Kidney (tissue), 22 donors: ENCODE measurements at places on chromosomes 7 and 10.

- DNase-seq: no peak
These were observed 238.5 kb downstream of the CACNB2 start for GRCh38 chr10:18378766-18379165.

- no peak for DNase-seq
These were observed 324.6 kb downstream of the ATRNL1 start for GRCh38 chr10:115417585-115418265.

DNA sequence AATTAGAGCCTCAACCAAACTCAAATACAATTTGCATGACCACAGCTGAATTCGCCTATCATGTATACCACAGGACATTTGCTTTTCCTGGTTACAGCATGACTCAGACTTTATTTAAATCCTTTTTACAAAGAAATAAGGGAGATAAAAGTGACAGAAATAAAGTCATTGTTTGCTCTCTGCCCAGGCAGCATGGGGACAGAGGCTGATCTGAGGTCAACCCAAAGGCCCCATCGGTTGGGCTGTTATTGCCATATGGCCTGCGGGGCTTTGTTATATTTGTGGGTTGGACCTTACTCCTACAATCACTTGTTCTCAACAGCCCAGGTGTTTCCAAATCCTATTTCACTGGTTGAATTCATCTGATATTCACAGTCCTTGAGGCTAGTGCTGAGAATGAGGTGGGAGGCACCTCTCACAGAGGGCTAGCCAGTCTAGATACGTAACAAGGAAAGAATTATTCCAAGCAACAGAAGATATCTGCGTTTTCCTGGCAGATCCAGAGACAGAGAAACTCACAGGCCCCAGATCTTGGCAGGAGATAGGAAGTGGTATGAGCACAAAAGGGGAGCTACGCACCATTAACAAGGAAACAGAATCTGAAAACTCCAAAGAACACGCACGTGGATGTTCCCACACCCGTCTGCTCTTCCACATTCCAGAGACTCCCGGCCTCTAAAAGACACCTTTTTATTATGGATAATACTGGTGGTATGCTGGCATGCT lies 117.3 kb downstream of the HIPK2 start:
- DNase-seq: no peak

DNA sequence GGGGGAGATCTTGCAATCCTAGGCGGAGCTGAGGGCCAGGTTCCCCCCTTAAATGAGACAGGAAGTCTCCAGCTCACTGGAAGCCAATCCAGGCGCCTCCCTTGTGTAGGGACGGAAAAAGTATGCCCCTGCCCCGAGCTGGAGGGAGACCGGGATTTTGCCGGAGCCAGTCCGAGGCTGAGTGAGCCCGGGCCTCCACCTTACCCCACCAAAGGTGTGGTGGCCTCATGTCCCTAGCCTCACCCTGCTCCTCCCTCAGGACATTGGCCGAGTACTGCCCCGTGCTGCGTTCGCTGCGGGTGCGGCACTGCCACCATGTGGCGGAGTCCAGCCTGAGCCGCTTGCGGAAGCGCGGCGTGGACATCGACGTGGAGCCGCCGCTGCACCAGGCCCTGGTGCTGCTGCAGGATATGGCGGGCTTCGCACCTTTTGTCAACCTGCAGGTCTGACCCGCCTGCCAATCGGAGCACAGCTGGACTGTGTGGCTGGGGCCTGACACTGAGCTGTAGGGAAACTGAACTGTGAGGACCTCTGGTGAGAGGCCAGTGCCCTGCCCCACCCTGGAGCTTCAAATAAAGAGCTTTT lies 2.0 kb downstream of the FBXL15 start:
- DNase-seq: peak; percentile 91

- DNase-seq: no peak
These were observed 286.9 kb upstream of the DKK1 start for GRCh38 chr10:52027055-52027705.

DNA sequence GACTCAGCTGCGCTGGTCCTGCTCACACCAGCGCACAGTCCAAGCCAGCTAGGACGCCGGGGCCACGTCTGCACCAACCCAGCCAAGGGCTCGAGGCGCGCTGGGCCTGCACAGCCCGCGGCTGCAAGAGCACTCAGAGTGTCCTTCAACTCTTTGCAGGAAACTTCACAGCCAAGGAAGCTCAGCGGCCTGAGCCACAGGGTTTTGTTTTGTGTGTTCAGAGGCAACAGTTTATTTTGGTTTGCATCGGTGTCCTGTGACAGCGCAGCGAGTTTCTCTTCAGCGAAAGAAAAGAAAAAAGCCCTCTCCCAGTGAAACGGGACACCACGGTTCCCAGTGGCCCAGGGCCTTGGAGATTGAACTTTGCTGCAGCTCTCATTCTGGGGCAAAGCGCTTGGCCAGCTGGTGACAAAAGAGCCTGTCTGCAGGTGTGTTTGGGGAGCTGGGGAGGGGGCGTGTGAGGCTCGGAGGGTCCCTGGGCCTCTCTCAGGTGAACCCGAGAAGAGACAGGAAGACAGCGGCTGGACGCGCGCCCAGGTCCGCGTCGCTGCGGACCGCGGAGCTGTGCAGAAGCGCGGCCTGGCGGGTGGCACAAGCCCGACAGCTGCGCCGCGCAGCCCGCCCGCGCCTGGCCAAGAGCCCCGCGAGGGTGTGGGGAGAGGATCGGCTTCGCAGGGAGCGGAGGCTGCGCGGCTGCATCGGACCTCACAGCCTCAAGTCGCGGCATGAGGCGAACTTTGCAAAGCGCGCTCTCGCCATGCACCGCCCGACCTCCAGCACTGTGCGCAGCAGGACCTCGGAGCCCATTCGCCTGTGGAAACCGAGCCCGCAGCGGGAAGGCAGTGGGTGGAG lies 922 bp downstream of the CXCL12 start:
- peak; percentile 82 for DNase-seq

GRCh38 chr7:55435466-55435865 lies 70.3 kb downstream of the LANCL2 start:
- no peak for DNase-seq

DNA sequence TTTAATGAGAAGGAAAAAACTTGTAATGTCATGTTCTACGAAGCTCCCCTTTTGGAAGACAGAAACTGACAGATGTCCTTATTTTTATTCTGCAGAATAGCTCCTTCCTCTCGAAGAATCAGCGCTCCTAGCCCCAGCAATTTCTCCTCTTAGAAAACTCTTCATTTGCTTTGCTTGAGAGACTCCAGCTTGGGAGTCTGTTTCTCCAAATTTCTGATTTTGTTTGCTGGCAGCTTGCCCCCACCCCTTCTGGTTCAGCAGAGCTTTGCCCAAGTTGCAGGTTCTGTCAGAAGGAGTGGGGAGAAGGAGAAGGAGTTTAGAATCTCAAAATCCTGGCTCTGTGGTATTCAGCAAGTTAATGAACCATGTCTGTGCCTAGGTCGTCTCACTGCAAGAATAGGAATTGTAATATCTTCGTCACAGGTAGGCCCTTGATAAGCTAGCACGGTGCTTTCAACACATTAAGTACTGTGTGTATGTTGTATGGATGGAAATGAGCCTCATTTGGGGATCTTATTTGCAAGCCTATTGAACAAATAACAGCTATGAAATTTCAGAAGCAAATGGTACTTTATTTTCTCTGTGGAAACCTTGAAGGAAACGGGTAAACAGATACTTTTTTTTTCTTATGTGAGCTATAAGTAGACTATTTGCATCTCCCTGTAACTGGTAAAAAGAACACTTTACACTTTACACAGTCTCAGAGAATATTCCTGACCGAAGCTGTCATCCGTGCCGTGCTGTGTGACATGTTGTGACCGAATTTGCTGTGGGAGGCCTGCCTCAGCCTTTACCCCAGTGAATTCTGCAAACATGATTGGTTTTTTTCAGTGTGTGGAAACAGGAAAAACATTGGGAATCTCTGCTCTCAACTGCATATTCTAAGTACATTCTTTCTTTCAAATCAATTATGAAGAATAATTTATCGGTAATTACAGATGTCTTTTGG lies 290.9 kb downstream of the CAMK1D start:
- DNase-seq: peak; percentile 58

DNA sequence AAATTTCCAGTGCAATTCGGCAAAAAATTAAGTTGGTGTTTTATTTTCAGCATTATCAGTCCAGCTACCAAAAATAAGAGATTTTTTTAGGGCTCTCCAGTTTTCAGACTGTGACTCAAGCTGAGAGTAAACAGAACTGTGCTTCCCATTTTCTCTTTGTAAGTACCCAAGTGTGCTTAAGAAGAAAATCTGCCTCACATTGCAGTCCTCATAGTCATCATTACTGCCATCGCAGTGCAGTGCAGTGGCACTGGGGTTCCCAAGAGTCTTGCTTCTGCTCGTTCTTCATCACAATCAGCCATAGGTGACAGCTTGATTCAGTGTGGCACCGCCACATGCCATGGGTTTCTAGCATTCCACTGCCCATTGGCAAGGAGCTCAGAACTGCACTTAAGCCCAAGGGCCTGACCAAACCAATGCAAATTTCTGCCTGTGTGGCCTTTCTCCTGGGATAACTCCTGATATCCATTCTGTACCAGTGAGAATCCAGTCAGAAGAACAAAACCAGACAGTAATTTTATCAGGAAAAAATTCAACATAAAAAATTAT lies 25.6 kb upstream of the ERCC6 start:
- DNase-seq: no peak

- peak; percentile 50 for DNase-seq
These were observed 401.1 kb upstream of the PODXL start for GRCh38 chr7:131957338-131958020.

DNA sequence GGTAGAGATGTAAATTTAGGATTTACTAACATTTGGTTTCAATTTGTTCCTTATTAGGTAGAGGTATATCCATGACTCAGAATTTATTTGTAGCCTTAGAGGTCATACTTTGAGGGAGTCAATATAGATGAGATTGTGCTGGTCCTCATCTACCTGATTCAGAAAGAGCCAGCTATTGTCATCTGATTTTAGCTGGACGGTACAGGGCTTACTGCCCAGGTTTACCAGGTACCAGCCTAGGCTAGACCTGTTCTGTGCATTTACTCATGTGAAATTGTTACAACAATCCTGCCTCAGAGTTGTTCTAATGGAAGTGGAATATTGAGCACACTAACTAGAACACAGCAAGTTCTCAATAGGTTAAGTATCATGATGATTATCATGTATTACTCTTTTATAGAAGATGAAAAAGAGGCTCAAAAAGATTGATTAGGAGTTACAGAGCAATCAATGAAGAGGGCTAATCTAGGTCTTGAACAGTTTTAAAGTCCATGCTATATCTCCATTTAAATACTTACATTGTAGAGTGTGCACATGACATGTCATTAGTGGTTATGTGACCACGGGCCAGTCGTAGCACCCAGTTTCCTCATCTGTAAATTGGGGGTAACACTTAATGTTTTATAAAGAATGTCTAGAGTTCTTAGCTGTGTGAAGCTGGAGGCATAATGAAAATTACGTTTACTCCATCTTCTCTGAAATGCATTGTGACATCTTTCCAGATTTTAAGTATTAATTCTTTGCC lies 42.1 kb downstream of the TRIM24 start:
- DNase-seq: no peak

DNA sequence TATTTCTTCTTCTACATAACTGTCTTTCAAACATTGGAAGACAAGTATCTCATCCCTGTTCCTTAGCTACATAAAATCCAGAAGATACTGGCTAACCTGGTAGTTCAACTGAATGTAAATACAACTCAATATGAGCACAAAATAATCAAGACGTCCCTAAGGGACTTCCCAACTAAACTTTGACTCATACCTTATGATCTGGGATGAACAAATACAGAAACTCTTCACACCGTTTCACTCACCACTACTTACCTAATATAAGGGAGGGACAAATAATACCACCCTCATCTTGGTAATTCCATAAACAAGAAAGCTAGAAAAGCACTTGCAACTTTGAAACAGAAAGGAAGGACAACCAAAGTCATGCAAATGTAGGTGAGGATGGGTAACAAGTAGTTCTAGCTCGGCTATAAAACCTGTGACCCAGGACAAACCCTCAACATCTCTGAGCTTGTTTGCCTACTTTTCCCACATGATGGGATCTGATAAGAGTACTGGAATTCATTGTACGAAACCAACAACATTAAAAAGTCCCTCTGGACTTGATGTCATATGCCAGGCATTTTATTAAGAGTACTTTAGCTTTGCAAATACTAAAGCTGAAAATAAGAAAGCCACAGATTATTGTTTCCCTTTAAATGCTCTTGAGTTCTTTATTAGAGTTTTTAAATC lies 121.9 kb downstream of the STRA8 start:
- no peak for DNase-seq

DNA sequence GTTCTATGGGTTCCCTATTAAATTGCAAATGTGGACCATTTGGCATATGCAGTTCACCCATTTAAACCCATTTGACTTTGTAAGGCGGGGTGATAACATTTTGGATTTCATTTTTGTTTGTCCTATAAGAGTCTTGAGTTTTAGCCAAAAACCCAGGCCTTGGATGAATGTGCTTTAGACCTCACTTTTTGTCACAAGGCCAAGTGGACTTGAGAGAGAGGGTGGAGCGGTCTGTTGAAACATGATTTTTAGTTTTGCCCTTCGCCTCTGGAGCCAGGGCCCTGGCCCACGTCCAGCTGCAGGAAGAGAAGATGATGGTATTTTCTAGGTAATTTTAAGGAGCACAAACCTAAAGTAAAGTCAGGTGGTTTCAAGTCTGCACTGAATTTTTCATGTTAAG lies 260.1 kb downstream of the SLC25A13 start:
- DNase-seq: peak; percentile 13

- DNase-seq: no peak
These were observed 63.4 kb downstream of the VTI1A start for GRCh38 chr10:112510384-112510783.

DNA sequence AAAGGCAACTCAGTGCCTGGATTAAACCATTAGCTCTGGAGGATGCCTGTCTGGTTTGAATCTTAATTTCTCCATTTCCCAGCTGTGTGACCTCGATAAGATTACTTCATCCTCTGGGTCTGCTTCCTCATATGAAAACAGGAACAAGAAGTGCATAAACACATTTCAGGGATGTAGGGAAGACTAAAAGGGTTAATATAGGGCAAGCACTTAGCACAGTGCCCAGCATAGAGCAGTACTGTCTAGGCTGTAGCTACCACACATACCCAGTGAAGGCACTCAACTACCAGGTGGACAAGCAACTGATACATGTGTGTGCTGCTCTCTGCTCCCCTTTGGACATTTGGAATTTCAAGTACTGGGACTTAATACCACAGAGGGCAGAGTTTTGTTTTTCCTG lies 85.4 kb downstream of the KCNMA1 start:
- DNase-seq: no peak

DNA sequence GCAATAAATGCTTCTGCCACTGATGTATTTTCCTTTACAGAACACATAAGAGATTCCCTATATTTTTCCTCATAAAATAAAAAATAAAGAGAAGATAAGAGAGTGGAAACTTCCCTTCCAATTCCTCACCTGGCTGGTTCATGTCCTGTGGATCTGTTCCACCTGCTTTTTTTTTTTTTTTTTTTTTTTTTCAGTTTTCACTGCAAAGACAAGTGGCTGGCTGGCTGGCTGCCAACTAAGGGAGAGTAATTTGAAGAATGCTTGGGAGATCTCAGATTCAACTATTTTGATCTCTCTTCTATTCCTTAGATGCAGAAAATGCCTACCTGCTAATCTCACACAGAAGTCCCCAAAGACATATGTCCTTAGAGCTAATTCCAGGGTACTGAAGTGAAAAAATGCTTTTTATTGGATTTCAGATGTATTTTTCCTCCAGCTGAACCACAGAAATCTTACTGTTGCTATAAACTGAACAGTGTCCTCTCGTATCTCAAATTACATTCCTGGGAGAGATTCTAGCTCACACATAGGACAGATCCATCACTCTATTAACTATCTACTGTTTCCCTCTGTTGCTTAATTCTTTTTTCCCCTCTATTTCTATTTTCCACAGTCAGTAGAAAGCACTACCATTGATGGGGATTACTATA lies 120.8 kb downstream of the NRCAM start:
- DNase-seq: peak; percentile 84
